ENCODE measurements at places on chromosomes 2 and 18.

DNA sequence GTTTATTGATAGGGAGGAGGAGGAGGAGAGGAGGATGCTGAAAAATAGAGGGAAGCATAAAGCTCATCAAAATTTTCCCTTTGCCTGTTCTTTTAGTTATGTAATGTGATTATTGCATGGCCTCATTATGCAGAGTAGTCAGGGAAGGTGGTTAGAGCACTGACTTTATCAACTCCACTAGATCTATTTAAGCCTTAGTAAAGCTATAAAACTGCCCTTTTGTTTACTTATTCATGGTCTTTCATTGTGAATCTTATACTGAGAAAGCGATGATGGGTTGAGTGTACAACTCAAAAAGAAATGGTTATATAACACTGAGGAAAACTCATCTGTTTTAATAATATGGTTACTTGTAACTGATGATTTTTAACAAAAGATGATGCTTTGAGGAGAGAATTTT is 81.7 kb downstream of the MAP4K4 start:
- no peak for DNase-seq

GRCh38 chr2:235234736-235235135 is 259.1 kb upstream of the AGAP1 start:
- DNase-seq = no peak

- no peak for DNase-seq
Measured at GRCh38 chr2:41194230-41194629, 742.3 kb upstream of the SLC8A1 start.

DNA sequence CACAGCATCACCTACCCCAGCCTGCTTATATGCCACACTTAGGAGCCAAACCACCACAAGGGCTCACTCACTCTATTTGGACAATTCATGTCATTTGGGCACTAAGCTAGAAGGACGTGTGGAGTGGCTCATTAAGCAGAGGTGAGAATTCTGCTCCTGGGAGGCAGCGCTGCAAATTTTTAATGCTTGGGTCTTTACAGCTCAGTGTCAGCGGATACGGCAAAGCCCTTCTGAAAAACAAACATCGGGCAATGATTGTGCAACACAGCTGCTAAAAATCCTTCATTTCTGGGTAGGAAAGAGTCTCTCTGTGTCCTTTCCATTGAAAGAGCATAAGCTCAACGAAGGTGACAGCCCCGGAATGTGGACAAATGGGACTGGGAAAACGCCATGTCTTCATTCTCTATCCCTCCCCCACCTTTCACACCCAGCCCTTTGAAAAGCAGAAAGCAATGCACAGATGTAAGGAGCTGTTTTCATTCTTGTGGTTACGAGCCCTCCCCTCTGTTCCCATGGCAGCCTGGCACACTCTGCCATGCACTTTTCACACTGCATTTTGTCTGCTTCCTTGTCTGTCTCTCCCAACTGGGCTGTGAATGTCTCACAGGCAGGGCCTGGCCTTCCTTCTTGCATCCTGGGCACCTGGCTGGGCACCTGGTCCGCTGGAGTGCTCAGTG is 16.0 kb downstream of the TMEM177 start:
- no peak for DNase-seq

GRCh38 chr2:11393711-11394236 is 49.3 kb upstream of the ROCK2 start:
- DNase-seq = no peak

DNA sequence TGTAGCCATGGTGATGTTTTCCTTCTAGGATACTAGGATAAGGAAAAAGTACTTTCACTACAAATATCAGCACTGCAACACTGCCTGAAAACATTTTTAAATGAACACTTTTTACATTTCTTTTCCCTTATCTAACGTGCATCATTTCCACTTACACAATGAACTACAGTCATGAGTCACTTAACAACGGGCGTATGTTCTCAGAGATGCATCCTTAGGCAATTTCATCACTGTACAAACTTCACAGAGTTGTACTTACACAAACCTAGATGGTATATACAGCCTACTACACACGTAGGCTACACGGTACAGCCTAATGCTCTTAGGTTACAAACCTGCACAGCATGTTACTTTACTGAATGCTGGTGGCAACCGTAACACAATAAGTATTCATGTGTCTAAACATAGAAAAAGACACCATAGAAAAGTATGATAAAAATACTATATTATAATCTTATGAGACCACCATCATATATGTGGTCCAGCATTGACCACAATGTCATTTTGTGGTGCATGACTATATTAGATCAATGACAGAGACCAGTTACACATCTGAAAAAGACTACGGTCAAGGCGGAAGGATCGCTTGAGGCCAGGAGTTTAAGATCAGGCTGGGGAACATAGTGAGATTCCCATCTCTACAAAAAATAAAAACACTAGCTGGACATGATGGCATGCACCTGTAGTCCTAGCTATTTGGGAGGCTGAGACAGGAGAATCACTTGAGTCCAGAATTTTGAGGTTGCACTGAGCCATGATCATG is 39.8 kb downstream of the WDR33 start:
- no peak for DNase-seq

DNA sequence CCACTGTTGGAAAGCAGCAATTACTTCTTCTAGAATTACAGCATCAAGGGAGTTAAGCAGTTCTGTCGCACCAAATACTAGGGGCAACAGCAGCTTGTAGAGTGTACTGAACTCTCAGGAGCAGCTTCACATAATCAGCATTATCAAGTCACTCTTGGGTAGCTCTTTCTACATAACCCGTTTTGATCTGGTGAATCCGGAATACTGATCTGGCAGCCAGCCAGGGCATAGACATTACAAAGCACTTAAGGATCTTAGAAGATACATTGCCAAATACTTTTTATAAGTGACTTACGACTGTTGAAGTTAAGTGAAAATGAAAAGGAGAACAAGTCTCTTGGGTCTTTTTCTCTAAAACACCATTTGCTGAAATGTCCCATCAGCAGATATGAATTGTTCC is 73.2 kb upstream of the NETO1 start:
- DNase-seq = no peak

DNA sequence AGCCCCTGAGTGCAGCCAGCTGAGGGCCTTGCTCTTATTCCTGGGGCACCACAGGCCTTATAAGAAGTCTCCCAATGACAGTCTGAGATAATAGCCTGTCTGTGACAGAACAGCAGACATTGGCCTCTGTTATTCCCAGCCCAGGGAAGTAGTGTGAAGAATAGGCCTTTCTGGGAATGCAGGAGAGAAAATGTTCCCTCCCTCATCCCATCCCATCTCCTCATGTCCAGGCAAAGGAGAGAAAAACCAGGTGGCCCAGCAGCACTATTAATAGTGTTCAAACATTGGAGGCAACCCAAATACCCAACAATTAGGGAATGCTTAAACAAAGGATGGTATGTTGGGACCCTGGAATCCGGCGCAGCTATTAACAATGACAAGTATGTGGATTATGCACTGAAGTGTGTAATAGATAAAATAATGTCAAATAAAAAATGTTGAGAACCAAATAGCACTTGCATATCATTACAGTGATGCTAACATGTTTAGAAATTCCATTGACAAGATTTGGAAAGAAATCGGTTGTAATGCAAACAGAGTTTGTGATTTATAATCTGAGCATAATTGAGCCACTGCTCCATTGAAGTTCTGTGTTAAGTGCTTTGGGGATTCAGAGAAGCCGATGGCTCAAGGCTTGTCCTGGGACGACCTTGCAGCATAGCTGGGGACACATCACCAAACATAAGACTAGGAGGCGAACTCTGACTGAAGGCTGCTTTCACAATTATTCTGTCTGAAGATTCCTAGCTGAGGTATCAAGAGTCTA is 69.3 kb downstream of the LBH start:
- DNase-seq = no peak

DNA sequence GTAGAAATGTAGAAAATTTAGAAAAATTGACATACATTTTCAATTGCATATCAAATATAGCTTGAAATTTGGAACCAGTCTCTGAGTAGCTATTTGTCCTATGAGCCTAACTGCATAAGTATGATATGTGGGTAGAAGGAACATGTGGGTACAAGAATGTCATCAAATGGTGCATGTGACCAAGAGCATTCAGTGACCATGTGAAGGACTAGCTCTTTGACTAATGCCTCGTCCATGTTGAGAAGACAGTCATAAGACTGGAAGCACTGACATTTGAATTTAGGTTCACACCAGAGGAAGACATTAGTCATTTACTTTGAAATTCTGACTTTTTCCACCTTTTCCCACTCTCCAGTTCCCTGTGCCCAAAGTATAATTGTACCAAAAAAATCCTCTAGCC is 12.6 kb downstream of the MRPL44 start:
- DNase-seq = no peak

DNA sequence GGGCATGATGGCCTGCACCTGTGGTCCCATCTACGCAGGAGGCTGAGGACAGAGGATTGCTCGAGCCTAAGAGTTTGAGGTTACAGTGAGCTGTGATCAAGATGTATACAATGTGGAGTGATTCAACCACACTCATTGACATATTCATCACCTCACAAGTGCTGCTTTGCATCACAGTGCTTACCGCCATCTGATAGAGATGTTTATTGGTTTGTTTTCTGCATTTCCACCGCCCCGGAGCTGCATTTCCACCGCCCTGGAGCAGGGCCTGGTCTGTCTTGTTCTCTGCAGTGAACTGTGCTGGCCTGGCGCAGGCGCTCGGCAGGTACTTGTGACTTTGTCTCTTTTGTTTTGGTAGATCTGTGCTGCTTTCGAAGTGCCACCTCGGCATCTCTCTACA is 96.0 kb downstream of the SMAD7 start:
- no peak for DNase-seq

DNA sequence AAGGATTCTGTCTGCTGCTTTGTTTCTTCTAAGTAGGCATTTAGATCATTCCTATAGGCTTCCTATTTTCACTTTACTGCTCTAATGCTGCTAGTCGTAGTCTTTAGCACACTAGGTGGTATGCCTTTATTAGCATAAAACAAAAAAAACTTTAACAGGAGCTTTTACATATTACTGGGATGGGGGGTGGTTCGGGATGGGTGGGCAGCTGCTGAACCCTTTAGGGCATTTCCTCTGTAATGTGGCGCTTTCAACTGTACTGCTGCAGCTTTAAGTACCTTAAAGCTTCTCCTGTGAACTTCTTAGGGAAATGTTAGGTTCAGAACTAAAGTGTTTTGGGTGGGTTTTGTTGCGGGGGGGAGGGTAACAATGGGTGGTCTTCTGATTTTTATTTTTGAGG is 41.3 kb downstream of the ACTR2 start:
- DNase-seq = no peak

DNA sequence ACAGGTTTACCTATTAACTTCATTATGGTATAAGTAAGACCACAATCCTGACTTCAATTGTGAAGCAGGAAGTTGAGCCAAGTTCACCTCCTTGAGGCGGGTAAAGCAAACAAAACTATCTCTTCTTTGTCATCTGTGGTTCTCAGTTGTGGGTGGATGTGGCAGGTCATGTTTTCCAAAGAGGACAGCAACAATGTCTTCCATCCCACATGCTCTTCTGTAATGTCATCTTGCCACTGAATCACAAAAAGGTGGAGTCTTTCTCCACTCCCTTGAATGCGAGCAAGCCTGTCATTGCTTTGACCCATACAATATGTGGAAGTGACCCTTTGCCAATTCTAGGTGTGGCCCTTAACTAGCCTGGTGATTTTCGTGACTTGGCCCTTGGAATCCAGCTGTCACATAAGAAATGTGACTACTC is 98.7 kb downstream of the GRB14 start:
- DNase-seq = no peak

DNA sequence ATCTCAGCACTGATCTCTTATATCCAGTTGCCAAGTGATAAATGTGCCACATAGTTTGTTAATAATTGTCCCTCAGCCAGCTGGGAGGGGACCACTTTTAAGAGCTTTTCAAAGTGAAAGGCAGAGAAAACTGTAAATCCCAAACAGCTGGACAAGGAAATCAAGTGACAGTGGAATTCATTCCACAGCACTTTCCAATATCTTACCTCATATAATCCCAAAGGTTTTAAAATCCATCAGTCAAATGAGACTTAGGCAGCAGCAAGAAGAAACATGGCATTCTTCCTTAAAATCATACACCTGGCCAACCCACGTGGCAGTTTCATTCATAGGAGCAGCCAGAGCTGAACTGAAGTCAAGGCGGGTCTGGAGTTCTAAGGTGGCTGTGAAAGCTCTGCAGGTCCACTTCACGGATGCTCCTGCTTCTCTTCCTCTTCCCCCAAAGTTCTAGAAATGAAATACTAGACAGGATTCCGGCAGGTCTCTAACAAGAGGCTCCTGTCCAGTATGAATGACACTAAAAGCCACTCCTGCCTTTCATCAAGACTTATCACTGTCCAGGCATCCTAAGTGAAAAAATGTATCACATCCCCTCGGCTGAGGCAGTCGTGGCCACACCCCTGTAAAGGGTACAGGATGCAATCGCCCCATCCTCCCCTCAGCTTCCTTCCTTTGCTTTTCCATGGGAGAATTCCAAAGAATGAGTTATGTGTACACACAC is 190.4 kb upstream of the STK17B start:
- no peak for DNase-seq

DNA sequence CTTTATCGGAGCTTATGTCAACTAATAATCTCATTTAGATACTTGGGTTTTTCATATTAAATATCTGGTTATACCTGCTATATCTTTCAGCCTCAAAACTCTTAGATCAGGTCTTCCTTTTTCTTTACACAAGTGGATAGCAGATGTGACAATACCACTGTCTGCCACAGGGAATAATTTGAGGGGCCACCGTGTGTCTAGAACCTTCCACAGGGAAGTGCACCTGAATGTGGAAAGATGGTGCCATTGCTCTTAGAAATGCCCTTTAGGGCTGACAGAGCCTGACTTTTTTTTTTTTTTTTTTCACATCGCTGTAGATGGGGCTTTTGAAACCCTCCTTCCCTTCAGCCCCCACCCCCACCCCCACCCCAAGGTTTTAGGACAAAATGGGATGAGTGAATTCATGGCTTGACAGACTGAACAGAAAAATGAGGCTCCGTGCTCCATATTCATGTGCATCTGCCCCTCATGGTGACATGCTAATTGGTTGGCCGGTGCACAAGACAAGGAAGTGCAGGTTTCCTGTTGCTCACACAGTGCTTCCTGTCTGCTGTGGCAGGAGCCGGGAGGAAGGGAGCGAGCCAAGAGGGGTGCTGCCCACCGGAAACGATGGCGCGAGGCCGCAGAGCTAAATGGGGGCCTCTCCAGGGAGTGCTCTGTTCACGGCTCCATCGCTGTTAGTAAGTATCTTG is 246.0 kb downstream of the LDLRAD4 start:
- no peak for DNase-seq

GRCh38 chr2:236693531-236693930 is 123.9 kb downstream of the ACKR3 start:
- DNase-seq = no peak

- no peak for DNase-seq
Measured at GRCh38 chr2:38960609-38961320, 71.1 kb downstream of the ARHGEF33 start.

DNA sequence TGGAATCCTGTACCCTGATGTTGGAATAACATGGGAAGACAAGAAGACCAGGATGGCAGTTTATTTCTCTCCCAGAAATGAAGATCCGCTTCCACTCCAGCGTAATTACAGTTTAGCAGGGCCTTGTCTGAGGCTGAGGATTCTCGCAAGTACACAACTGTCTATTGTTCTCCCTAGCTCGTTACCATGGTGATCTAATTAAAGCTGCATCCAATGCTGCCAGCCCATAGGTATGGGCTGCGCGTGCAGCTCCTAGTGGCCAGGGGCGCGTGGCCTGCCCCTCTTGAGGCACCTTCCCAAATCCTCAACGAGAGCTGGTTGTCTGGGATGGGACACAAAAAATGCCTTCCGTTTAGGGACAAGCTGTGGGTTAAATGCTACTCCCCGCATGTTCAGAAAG is 344.9 kb downstream of the CYRIA start:
- no peak for DNase-seq

Data from chondrocyte (in vitro differentiated cells).